ENCODE measurements at places on chromosomes 3 and 15.

DNA sequence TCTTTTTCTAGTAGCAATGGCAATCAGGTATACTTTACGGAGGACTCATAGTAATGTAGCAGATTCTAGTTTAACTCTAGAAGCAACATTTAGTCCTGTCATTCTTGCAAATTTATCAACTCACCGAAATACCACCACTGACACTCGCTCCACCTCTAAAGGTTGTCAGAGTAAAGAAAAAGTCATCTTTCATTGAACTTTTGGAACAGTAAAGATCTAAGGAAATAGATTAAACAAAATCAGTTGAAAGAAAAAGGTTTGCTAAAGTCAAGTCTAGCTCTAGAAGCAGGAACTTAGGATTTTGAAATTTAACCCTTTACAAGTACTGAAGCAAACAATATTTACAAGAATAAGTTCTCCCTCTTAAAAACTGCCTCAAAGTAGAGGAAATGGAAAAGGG is 8.7 kb downstream of the ATP8B4 start:
- DNase-seq, result no peak

DNA sequence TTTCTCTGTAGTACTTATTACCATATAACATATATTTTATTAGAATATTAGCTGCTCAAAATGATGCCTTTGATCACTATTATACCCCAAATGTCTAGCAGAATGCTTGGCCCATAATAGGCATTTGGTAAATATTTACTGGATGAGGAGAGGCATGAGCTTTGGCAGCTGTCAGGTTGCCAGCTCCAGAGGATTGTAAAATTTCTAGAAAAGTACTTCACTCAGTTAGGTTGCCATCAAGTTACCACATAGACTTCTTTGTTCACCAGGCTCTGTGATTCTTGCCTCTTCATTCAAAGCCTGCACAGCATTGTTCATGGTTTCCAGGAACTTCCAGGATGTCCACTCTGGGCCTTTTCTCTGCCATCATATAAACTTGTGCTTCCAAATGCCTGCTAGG is 582.8 kb downstream of the PDCD6IP start:
- DNase-seq, result no peak

- no peak for DNase-seq
Measured at GRCh38 chr15:23797747-23798446, 110.8 kb upstream of the NDN start.

DNA sequence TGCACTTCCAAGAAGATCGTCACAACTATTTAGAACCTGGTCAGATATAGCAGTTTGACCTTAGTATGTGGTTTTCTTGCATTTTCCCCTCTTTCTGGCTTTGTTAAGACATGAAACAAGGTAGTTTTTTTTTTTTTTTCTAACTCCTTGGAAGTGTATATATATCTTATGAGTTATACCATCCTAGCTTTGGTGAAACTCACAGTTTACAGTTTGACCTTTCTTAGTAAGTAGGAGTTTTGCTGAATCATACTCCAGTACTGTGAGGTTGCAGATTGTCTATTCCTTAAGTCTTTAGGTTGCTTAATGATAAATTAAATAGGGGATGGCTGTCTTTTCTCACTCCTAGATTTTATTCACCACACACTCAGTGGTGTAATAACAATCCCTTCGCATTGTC is 325.0 kb downstream of the RBMS3 start:
- no peak for DNase-seq

- no peak for DNase-seq
Measured at GRCh38 chr3:168495270-168495669, 399.5 kb upstream of the GOLIM4 start.

GRCh38 chr15:88015228-88015860 is 241.2 kb downstream of the NTRK3 start:
- no peak for DNase-seq

DNA sequence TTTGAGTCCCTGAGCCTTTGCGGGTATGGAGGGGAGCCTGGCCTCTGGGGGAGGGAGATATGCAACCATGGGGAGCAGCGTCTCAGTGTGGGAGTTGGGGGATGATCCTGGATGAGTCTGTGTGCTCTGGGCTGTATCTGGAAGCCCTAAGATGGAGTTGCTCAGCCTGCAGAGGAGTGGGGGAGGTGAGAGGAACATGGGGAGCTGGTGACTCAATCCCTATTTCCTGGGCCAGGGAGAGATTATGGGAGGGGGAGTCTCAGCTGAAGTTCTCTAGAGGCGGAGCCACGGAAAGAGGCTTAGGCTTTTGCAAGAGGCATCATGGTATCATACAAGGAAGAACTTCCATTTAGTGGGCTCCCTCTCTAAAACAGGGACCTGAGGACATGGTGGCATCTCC is 59.5 kb upstream of the TMEM115 start:
- DNase-seq, result no peak

DNA sequence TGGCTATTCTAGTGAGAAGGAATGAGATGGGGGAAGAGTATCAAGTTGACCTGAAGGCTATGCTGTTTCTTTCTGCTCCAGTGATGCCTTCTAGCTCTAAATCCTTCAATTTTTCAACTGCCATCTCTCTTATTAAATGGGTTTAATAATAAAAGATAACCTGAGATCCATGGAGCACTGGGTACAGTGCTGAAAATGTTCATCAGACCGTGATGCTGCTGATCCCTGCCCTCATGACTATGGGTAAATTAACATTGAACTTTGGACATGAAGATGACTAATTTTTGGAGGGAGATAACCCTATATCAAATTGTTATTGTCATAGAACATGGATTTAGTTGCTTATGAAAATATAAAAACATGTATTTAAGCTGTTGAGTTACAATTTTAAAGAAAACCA is 27.7 kb upstream of the SLC2A2 start:
- DNase-seq, result no peak

- no peak for DNase-seq
Measured at GRCh38 chr3:31291818-31292217, 240.9 kb upstream of the STT3B start.

- peak; percentile 44 for DNase-seq
Measured at GRCh38 chr15:92095693-92096092, 242.2 kb downstream of the SLCO3A1 start.

DNA sequence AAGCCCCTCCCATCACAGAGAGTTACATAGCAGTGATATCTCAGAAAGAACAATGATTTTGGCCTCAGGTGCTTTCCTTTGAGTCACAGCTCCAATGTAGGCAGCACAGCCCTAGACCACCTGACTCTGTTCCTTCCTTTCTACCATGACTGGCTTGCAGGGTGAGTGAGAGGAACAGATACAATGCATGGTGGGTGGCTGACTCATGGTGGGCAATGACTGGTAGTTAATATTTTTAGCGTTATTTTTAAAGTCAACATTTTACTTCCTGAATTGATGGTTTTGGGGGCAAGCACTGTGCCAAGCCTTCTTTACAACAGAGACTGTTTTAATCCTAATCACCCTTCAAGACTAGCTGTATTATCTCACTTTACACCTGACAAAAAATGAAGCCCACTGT is 32.8 kb upstream of the ST3GAL6 start:
- no peak for DNase-seq

DNA sequence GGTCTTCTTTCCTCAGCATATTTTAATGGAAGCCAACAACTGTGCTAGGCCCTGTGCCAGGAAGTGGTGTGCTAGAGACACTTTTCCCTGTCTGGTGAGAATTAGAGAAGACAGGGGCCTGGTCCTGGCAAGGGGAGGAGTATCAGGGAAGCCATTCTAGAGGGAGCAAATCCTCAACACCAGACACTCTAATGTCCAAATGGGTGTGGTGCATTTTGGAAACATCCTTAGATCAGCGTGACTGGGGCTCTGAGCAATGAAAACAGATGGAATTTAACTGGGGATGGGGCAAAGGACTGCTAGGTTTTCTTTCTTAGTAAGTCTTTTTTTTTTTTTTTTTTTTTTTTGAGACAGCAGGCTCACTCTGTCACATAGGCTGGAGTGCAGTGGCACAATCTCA is 7.7 kb upstream of the VPS18 start:
- no peak for DNase-seq

- no peak for DNase-seq
Measured at GRCh38 chr3:127093312-127093711, 99.6 kb upstream of the PRR23E start.

- no peak for DNase-seq
Measured at GRCh38 chr3:8794247-8794646, 24.8 kb upstream of the OXTR start.

GRCh38 chr3:184505076-184505878 is 56.3 kb upstream of the EPHB3 start:
- no peak for DNase-seq

GRCh38 chr3:107942244-107942643 is 148.6 kb downstream of the CD47 start:
- DNase-seq, result peak; percentile 4

- no peak for DNase-seq
Measured at GRCh38 chr15:99969261-99969920, 236.2 kb upstream of the LYSMD4 start.

DNA sequence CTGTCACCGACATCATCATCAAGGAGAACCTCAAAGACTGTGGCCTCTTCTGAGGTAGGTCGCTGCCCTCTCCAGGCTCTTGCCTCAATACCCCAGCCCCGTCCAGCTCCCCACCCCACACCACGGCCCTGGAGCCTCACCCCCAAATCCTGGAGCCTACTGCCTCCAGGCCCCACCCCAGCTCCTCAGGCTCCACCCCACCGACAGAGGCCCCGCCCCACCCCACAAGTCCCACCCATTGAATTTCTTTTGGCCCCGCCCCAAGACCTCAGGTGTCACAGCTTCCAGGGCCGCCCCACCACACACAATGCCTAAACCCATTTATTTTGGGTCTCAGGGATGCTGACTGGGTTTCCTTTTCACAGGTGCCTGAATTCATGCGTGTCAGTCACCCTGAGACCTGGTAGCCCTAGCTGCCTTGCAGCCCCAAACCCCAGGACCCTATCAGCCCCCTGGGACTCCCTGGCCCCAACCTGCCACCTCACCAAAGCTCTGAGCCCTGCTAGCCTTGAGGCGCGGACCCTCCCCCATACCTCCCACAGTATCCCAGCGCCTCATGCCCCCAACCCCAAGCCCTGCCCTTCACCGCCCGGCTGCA is 3.6 kb downstream of the GNAT1 start:
- DNase-seq, result peak; percentile 21

DNA sequence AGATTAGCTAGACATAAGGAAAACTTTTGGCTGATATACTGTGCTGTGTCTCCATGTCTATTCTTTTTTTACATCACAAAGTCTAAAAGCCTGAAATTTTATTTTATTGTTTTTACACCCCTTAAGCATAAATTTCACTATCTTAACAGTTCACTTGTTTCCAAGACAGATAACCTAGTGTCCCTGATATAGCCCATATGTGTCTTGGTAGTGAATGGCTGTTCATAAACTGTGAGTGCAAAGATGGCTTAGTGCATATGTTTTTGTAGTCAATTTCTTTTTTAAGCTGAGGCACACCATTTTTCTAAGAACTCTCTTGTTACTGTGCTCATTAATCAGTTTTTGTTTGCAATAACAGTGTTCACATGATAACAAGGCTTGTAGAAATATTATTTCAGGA is 381.1 kb downstream of the OXSM start:
- DNase-seq, result no peak

DNA sequence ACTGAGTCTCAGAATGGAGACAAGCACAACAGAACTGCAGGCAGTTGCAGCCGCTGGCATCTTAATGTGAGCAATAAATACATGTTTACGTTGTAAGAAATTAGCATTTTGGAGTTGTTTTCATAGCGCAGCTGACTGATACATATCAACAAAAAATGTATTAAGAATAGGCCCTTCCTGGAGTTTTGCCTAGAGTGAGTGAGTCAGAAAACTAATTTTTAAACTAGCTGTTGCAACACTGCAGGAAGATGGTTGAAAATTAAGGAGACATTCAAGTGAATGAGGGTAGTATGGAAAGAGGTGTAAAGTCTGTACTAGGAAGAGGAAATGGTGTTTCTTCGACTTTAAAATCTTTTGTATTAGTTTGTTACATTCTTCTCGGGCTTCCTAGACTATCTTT is 39.6 kb upstream of the TIMP4 start:
- DNase-seq, result no peak

DNA sequence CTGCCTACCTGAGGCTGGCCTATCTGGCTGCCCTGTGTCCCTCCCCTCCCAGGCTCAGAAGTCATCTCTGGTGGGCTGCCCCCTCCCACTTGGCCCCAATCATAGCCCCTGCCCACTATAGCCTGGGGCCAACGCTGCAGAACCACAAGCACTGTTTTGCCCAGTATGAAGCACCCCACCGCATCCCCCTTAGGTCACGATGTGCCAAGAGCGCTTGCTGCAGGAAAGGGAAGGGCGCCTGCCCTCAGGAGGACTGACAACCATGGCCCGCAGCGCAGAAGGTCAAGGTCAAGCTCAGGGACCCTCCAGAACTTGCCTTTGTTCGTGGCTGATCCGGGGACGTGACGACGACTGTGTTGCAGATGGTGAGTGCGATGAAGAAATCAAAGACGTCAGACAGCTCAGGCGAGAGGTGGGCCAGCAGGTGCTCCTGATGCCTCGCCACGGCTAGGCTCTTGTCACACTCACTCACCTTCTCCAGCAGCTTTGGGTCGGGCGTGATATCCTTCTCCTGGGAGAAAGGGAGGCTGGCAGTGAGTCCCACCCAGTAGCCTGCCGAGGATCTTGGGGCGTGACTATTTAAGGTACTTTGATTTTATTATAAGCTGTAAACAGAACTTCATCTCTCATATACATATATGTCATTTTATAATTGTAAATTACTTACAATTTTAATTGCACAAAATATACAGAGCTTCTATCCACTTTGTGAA is 146.6 kb downstream of the ATP10A start:
- DNase-seq, result no peak

GRCh38 chr15:92362001-92362350 is 31.7 kb upstream of the ST8SIA2 start:
- DNase-seq, result no peak

DNA sequence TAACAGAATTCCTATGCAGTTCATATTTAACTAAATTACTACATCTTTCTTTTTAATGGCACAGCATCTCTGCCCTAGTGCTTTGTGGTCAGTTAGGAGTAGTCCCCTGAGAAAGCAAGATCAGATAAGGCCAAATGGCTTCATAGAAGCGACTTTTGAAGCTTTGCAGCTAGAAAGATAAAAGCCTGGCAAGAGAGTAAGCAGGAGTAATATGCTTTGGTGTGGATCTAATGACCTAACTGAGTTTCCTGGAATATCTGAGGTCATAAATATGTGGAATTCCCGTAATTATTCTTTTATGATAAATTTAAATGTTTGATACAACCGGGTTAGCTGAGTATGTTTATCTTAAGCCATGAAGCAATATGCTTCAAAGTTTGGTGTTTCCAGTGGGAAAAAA is 374.9 kb upstream of the LRRC3B start:
- DNase-seq, result no peak
